ENCODE measurements at places on chromosomes 2 and 18.

GRCh38 chr2:181781078-181781786 is 100.9 kb upstream of the NEUROD1 start:
- DNase-seq, result no peak

DNA sequence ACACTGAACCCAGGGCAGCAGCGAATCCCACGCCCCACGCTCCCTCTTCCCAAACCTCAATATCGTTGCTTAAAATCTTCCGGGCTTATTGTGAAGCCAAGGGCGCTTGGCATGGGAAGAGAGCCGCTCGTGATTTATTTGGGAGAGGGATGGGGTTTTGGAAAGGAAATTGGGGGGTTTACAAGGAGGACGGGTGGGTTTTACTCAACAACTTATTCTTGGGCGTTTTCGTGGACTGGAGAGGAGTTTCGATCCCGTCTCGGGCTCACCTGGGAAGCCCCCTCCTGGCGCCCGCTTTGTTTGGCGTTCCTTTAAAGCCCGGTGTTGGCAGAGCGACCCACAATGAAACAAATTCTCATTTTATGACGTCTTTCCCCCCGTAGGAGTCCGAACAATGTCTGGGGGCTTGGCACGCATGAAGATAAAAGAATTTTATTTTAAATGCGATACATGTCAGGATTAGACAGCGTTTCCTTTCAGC is 135.3 kb downstream of the INSIG2 start:
- no peak for DNase-seq

- DNase-seq, result no peak
These were observed 101.8 kb downstream of the TRABD2A start for GRCh38 chr2:84778911-84779690.

DNA sequence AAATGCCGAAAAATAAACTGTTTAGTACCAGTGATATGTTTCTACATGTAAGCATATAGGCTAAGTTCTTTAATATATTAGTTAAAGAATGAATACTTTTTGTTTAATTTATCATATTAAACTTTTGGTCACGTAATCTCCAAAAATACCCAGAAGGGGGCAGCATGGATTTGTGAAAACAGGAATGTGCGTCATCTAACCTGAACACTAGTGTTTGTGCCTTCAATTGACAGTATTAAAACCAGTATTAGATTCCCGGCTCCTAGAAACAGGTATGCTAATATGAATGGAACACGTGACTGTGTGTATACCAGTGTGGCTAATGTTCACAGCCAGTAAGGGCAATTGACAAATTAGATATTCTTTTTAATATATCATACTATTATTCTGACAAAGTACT is 51.8 kb downstream of the WDR7 start:
- peak; percentile 15 for DNase-seq

- no peak for DNase-seq
These were observed 68.5 kb downstream of the NCOA1 start for GRCh38 chr2:24559473-24560113.

DNA sequence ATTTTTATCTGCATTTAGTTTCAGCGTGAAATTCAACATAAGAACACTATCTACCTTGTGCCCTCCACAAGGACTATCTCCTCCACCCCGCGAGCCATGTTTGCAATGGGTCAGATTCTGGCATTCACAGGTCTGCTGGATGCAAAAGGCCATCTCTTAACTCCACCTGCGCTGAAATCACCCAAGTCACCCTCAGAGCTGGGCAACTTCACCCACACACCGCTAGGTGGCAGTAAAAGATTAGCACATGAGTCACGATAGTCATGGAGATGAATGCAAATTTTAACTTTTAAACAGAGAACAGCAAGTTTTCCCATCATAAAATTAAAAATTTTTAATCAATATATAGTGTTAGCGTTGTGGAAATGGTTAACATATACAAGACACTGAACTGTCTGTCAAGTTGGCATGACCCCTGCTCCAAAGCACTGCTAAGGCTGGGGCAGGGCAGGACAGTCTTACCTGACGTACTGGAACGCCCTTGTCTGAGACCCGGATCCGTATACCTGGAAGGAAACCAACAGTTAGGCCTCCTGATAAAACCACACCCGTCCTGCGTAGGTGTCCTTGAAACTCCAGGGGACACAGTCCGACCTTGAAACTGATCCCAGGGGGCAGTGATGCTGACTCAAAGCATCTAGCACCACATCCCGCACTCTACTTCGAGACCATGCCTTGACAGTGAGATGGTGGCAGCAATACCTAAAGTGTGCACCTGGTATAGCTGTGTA is 89.6 kb downstream of the UXS1 start:
- peak; percentile 75 for DNase-seq
